ENCODE measurements at places on chromosomes 5 and 9.
A peak's percentile ranks its signal among the peaks of the same experiment; 100 is the strongest.

- DNase-seq: no peak
Measured at GRCh38 chr9:125887172-125887571, 140.0 kb downstream of the PBX3 start.

GRCh38 chr5:80982093-80982492, 21.9 kb downstream of the RASGRF2 start:
- DNase-seq: no peak

GRCh38 chr5:72281764-72282499, 38.1 kb downstream of the MRPS27 start:
- no peak for DNase-seq

- no peak for DNase-seq
Measured at GRCh38 chr5:2751592-2752021, at the start of gene IRX2. Gene IRX2, minus strand, starts transcription at chr5:2751677. Its CDS starts 264 bp downstream, at chr5:2751413.

DNA sequence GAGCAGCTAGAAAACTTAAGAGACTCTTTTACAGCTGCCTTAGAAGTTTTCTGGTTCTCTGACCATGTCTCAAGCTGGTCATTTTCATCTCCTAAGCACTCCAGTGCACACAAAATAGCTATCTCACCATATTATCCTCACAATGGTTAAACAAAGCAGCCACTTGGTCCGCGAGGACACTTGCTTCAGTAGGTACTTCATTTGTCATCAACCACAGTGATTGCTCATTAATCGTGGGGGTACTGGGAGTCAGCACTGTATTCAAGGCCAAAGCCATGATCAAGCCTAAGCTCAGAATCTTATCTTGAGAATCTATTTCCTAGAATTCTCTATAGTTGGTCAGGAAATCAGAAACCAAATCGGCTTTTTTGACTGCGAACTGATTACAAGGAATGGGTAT, 2.9 kb downstream of the ARL14EPL start:
- DNase-seq: no peak

- no peak for DNase-seq
Measured at GRCh38 chr9:131708226-131709002, 31.5 kb downstream of the RAPGEF1 start.

DNA sequence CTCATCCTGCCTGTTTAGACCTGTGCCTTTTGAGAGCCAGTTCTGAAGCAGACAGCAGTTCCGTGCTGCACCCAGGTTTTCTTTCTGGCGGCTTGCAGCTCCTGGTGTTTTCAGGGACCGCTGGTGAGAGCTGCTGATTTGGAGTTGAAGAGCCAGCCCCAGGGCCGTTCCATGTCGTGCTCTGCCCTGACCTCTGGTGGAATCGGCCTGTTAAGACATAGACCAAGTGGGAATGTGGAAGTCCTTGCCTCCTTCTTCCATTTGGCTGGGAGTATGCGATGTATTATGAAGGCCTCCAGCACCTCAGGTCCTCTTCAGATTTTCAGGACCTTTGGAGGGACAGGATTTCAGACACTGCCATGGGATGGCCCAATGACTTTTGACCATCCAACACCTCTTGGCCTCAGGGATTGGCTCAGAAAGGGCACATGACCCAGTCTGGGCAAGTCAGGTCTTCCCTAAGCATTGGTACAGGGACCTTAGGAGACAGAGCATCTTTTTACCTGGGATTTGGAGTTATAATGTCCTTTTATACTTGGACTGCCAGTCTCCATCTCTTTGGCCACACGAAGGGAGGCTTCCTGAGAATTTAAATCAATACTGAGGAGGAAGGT, 136.1 kb upstream of the CLINT1 start:
- peak; percentile 70 for DNase-seq

GRCh38 chr5:163534492-163535094, 29.2 kb downstream of the MAT2B start:
- no peak for DNase-seq

GRCh38 chr5:96008987-96009647, 47.5 kb upstream of the ELL2 start:
- no peak for DNase-seq

- no peak for DNase-seq
Measured at GRCh38 chr9:32069169-32069813, 315.2 kb upstream of the ACO1 start.

DNA sequence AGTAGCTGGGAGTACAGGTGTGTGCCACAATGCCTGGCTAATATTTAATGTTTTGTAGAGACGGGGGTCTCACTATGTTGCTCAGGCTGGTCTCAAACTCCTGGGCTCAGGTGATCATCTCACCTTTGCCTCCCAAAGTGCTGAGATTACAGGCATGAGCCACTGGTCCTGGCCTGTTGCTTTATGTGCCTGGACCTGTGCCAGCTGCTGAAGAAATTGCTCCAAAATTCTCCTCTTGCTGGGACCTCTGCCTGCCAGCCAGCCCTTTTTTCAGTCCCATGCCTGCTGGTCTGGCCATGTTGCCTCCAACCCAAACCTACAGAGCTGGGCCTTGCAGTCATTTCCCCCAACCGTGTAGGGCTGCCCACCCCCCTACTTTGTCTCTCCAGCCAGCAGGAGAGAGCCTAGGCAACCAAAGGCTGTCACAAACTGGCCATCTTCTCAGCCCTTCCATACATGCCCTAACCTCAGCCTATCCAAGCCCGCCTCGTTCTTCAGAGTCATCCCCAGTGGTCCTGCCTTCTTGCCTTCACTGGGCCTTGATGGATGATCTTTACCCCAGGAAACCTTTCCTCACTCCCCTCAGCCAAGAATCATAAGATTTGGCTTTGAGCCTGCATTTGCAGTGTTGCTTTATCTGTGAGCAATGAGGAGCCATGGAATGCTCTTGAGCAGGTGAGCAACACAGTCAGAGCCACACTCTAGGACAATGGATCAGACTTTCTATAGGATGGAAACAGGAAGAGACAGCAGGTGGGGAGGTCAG, 27.4 kb upstream of the SYNPO start:
- no peak for DNase-seq

DNA sequence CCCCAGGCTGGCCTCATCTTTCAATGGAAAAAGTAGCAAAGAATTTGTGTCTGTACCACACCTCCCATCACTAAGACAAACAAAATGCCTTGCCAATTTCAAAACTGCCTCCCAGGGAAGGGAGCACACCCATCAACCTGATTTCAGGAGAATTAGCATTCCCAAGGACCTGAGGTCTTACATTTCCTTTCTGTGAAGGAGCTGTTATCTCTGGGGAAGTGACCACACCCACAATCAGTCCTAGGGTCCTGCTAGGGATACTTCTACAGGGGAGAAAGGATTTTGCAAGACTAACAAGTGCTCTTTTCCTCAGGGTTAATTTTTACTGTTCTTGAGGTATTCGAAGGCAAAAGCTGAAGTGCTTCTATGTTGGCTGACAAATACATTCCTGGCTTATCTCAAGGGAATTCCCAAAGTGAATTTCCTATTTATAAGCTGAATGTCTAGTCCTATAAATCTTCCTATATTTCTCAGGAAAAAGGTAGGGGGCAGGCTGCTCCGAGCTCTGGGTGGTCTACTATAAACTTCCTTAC, 97.4 kb upstream of the ITGA1 start:
- no peak for DNase-seq

DNA sequence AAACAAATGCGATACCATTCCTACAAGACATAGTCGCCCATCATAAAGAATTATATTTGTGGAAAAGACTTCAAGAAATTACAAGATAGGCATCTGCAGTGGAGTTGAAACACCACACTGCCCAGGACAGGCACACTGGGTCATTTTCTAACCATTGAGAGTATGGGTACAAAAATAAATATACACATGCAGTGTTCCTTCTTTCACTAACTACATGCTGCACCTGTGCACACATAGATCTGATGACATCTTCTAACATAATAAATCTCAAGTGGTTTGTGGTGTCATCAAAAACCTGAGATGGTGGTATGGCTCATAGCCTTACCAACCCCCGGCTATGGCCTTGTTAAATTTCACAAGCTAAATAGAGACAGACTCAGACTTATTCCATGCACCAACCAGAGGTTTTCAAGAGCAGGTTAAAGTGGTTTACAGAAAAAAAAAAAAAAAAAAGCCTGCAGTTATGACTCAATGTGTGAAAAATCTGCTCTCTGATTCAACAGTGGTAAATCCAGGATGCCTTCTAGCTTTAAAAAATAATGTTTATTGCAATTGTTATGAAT, 12.4 kb upstream of the NFIB start:
- DNase-seq: no peak

- DNase-seq: peak; percentile 65
Measured at GRCh38 chr5:321726-322251, 275 bp downstream of the AHRR start.

DNA sequence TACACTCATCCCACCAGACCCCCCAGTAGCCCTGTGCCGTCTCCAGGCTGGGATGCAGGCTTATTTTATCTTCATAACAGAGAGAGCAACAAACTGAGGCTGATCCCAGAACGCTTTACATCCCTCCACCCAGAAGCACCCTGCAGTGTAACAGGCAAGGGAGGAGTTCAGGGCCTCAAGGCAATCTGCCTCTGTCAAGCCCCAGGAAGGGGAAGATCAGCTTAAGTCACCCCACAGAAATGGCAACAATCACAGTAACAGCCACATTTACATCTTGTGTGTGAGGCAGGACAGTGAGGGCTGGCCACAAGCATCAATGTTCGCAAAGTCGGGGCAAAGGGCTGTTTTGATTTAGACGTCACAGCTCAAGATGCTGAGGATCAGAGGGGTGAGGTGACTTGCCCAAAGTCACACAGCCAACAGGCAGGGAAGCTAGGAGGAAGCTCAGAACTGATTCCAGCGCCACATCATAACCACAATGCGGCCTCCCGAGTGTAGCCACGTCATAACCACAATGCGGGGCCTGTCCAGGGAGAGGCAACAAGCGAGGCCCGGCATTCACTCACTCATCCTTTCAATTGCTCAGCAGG, 14.4 kb downstream of the STK10 start:
- no peak for DNase-seq

DNA sequence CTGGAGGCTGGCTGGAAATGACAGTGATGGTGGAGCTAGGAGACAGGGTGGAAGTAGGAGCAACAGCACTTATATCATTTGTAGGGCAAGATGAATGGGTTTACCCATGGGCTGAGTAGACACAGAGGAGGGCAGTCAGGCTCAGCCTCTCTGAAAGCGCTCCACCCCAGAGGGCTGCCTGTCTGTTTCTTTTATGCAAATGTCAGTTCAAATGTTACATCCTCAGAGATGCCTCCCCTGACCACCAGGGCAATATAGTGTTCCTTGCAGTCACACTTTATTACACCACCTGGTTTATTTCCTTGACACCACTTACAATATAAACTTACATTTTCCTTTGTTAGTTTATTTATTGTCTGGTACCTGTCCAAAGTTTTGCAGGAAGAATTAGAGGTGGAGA, 159.5 kb upstream of the IL12B start:
- no peak for DNase-seq

- no peak for DNase-seq
Measured at GRCh38 chr5:119177226-119177625, 106.3 kb downstream of the DMXL1 start.

GRCh38 chr9:34568133-34568532, 21.4 kb downstream of the CNTFR start:
- DNase-seq: no peak

DNA sequence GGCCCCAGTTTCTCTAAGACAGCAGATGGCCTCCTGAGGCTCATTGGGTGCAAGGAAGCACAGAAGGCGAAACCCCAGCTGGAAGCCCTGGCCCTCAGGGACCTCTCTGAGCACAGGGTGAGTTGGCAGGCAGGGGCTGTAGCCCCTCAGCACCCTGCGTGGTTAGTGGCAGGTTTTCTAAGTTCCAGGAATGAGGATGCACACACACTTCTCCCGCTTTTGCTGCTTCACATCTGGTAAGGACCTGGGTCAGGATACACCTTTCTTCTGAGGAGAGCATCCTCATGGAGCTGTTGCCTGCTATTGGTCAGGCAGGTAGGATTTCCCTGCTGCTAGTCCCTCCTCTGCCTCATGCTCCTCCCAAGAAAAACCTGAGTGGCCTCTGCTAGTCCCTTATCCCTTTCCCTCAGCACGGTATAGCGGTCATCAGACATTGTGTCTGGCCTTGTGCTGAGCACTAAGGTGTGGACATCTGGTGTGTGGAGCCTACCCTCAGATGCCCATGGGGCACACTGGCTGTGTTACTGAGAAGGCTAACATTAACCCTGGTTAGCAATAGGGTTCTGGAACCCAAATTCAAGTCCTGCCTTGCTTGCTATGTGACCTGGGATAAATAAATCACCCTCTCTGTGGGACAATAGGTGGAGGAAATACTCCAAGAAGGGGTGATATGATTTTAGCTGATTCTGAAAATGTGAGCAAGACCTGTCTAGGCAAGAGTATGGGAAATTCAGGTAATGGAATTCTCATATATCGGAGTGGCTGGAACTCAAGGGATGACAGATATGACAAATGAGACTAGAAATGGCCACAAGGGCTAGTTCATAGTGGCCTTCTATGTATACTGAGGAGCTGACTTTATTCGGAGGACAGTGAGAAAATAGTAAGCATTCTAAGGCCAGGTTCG, 1.6 kb downstream of the SLC22A4 start:
- DNase-seq: no peak

DNA sequence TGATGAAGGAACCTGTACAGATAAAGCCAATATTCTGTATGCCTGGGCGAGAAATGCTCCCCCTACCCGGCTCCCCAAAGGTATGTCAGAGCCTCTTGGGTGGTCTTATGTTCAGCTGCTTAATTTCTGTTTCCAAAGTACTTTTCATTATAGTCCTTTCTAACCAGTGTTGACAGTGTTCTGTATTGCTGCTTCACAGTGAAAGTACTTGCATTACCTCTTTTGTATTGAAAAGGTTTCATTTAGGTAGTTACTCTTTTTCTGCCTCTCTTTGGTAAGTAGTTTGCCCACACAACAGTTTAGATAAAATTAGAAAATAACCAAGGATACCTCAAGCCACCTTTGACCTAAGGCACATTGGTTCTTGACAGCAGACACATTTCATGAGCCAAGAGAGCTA, 169.9 kb downstream of the PAM start:
- DNase-seq: no peak

- DNase-seq: peak; percentile 73
Measured at GRCh38 chr5:16178745-16179372, 732 bp downstream of the MARCHF11 start.

- no peak for DNase-seq
Measured at GRCh38 chr9:14089051-14089803, 224.7 kb downstream of the NFIB start.

DNA sequence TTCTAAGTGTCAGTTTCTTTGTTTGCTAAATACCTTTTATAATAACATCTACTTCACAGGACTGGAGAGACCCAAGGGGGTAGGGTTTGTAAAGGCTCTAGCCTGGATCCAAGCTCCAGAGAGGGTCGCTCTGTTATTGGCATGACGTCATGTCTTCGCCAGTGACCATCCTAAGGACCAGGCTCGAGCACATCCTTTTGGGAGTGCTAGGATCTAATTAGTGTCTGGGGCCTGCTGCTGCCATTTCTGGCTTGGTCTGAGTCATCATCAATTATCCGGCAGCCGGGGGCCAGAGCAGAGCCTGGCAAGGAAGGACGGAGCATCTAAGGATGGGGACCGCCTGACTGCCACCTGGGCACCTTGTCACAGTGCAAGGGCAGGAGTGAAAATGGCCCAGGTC, 153.0 kb downstream of the NSG2 start:
- no peak for DNase-seq

All from GM20000 (cell line).